ENCODE measurements at places on chromosomes 13 and 19.

- no peak for DNase-seq
Observed at GRCh38 chr13:78060966-78061365, 142.3 kb upstream of the EDNRB start.

DNA sequence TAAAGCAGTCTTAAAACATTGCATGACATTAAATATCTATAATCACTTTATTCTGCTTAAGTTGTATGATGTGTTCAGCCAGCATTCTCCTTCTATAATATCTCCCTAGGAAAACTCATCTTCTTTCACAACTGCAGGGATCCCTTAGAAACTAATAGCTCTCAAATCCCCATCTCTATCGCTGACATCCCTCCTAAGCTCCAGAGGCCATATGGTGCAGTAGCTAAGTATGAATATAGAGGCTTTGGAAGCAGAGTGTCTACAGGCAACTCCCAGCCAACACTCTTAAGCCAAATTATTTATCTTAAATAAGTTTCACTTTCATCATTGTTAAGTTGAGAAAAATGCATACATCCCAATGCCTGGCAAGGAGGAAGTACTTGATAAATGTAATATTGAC, 349.5 kb upstream of the MIR17HG start:
- no peak for DNase-seq

DNA sequence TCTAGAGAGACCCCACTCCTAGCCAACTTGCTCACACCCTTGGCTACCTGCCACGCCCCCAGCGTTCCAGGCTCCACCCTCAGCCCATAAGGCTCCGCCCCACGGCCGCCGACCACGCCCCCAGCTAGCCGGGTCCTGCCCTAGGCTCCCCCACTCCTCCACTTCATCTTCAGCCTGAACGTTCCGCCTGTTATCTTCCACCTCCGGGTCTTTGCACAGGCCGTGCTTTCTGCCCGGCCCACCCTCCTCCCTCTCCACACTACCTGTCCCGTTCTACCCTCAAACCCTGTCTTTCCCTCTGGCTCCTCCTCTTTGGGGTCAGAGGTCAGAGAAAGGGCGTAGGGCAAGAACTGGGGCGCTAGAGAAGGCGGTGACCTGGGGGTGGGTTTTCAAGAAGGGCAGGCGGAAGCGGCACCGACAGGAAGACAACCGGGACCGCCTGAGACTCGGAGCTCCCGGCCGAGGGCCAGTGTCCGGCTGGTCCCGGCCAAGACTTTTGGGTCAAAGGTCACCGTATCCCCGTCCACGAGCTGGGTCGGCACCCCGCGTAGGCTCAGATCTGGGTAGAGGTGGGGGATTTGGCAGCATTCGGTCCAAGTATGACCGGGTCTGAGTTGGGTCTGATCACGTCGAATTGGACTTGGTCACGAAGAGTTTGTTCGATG, 2.2 kb downstream of the PDE4C start:
- no peak for DNase-seq

DNA sequence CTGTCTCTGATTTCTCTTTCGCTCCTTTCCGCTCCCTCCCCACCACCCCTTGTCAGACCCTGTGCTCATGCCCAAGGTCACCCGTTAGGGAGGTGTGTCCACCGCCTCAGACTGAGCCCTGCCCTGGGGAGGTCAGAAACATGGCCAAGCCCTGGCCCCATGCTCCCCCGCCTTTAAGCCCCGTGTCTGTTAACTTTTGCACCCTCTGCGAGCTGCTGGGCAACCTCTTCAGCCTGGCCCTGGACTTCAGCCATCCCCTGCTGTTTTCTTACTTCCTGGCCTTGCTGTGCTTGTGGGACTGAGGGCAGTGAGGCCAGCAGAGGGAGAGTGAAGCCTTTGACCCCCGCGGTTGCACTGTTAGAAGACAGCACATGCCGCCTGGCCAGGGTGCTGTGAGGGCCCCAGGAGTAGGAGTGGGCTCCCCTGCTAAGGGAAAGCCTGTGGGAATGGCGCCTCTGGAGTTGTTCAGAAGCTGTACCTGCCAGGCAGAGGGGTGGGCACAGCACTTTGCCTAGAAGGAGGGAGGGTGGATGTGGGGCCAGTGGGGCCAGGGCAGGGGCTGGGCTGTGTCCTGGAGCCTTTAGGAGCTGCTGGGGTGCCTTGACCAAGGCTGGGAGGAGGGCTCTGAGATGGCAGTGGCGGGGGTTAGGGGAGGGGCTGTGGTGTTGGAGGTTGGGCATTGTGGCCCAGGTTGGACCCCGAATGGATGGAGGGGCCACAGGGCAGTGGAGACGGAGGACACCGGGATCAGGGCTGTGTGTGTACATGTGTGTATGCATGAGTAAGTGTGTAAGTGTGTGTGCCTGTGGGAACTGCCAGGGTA, 7.9 kb downstream of the UPF1 start:
- no peak for DNase-seq

DNA sequence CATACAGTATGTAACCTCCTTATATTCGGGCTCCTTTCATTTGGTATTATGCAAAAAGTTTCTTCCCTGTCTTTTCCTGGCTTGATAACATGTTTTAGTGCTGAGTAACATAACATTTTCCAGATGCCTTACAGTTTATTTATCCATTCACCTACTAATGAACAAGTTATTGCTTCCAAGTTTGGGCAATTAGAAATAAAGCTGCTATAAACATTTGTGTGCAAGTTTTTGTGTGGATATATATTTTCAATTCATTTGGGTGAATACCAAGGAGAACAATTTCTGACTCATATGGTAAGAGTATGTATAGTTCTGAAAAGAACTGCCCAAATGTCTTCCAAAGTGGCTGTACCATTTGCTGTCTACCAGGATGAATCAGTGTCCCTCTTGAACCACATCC, 360.9 kb downstream of the PCDH17 start:
- DNase-seq, result no peak

- no peak for DNase-seq
Observed at GRCh38 chr19:7355151-7355820, 6.5 kb downstream of the ARHGEF18 start.

Data from T-helper 1 cell (primary cell).